Stimulated activated CD4-positive, alpha-beta T cell treated with anti-CD3 and anti-CD28 coated beads, Interleukin-1b, Interleukin-23, amount 100 ng/mL, for 24 hours (primary cell): ENCODE measurements at places on chromosomes 3 and 15.
A peak's percentile ranks its signal among the peaks of the same experiment; 100 is the strongest.

DNA sequence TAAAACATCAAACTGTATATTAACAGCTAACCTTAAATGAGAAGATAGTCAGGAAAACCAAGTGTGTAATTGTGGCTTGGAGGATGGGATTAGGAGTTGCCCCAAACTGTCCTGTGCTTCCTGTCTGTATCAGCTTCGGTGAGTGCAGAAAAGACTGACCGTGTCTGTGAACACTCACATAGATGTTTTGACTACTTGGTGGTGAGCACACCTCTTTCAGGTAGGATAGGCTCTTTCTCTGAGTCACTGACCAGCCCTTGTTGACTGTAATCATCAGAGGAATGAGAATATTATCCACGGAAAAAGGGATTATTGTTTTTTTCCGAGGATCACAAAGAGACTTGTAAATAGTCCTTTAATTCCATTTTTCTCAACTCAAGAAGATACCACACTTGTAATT is 51.5 kb downstream of the GMNC start:
- DNase-seq, result no peak

DNA sequence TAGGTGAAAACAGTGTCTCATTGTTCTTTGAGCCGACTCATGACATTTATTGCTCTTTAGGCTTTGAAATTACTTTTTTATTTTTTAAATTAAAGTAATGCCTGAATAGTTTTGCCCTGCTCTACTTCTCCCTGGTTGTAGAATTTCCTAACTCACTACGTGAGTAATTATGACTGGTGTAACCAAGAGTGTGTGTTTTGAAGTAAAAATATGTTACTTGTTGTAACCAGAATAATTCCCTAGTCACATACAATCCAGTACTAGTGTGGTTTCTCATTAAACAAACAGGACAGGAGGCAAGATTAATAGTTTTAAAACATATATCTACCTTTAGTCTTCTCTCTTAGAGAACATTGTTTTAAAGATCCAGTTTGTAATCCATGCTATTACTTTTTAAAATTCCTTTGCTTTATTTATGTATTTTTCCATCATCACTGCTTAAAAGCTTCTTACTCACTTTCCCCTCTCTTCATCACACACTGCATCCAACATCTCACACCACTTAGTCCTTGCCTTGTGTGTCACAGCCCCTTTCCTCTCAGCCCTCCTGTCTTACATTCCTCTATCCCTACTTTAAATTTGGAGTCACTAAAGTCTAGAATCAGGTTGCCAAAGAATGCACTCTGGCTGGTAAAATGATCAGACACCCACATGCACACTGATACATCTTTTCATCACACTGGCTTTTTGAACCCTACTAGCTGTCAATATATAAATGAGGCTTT is 219.7 kb downstream of the WNT5A start:
- no peak for DNase-seq

DNA sequence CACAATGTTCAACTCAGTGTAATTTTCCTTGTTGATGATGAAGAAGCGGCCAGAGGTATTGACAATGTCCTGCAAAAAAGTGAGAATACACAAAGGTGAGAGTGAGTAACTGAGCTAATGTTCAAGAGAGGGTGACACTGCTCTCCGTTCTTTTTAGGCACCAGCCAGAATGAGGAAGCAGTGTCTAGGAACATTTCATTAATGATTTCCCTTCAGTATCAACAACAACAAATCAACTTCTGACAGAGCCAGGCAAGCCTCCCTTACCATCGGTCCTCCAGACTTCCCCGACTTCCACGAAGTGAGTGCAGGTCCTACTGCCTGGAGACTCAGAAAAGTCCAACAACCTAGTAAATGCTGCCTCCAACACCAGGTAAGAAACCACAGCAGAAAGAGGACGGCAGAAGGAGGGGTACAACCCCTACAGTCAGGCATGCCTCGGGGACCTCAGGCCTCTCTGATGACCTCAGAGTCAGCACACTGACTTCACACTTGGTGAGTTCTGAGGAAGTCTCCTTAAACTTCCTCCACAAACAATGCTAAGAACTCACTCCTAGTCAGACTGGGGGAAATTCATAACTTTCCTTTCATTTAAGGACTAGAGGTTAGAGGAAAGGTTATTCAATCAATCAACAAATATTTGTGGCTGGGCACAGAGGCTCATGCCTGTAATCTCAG is 62.7 kb downstream of the NPTN start:
- no peak for DNase-seq

DNA sequence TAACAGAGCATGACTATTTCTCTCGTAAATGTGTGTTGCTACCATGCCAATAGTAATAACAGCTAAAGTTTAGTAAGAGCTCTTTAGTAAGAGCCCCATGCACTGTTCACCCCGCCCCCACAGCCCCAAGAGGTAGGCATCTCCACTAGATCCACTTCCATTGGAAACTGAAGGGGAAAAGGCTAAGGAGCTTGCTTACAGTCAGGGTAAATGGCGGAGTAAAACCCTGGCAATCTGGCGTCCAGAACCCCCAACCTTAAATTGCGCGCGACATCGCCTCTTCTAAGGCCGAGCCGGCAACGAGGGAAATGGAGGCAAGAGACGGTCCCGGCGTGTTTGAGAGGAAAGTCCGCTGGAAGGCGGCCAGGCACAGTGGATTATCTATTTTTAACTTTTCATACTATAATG is 654 bp upstream of the C3orf38 start:
- DNase-seq, result no peak

- DNase-seq, result peak; percentile 40
These were observed at the start of gene SIDT1 for GRCh38 chr3:113531826-113532697. Gene SIDT1 (plus strand): TSS chr3:113532555. CDS start chr3:113533022, 467 bp downstream.

GRCh38 chr3:46965151-46965550 is 11.4 kb downstream of the CCDC12 start:
- DNase-seq, result no peak

- DNase-seq, result no peak
These were observed 57.1 kb downstream of the IQCH start for GRCh38 chr15:67311731-67312130.

DNA sequence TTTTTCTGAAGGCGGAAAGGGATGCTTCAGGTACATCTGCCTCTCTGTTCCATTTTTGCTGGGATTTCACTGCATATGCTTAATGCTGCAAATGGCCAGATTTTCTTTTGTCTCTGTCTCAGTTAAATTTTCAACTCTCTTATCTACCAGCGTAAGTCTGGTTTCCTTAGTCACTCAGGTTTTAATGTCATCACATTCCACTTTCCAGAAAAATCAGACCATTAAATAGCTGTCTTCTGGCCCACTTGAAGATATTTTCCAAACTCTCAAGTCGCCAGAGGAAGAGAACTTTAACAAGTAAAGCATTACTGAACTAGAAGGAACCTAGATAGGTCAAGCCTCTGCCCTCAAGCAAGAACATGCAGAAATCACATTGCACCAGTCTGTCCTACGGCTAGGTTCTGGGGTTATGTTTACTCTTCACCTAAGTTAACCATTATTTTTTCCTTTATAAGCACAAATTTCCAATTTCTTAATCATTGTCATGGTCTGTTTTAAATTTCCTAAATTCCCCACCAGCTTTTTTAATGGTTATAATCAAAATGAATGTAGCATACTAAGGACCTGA is 26.5 kb downstream of the AVEN start:
- DNase-seq, result no peak

DNA sequence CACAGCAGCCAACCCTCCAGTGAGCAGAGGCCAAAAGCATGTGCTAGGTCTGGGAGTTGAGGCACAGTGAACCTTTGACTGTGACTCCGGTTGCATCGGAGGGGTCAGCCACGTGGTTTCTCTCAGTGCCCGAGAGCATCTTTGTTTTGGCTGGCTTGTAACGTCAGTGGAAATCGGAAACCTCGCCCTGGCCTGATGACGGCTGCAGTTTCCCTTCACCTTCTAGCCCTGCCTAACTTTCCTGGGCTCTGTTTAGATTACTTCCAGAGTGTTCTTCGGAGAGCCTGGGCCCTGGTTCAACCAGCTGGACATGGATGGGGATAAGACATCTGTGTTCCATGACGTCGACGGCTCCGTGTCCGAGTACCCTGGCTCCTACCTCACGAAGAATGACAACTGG is 56.6 kb downstream of the MESD start:
- DNase-seq, result no peak

GRCh38 chr15:68542771-68543164 is 36.0 kb upstream of the CORO2B start:
- no peak for DNase-seq
